ENCODE measurements at places on chromosomes 16 and 17. TPM values are rescaled to one million over a fixed set of nuclear protein-coding genes. Genes with fewer than 3 reads are reported as not detected.

GRCh38 chr17:28338056-28338768 is 2.7 kb downstream of the TNFAIP1 start:
- peak; percentile 72 for DNase-seq

- no peak for DNase-seq
These were observed 211.9 kb downstream of the PRKCA start for GRCh38 chr17:66514227-66514806.

- DNase-seq, result peak; percentile 22
These were observed 9.5 kb downstream of the KRT12 start for GRCh38 chr17:40857535-40857934.

GRCh38 chr17:63741143-63741407 is 524 bp downstream of the STRADA start:
- no peak for DNase-seq

DNA sequence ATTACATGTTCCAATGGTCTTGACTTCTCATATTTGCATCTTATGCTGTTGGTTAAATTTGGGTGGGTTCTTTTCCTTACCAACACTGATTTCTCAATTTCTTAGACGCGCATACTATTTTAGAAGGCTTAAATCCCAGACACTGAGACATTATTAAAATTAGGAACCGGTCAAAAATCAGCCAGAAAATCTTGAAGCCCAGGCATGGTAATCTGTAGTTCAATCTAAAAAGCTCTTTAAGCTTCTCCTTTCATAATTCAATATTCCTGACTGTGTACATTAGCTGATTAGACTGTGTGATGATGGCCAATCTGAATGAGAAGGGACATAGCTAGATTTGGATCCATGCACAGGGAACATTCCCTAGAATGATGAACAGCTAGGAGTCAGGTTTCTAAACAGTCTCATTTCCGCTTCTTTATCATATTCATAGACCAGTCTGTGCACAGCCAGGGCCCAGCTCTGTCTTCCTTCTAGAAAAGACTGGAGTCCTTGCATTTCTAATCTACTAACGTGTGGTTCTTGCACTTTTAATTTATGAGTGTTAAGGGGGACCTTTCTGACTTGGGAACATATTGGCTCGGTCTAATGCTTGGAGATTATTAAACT is 189.3 kb downstream of the AATF start:
- no peak for DNase-seq

DNA sequence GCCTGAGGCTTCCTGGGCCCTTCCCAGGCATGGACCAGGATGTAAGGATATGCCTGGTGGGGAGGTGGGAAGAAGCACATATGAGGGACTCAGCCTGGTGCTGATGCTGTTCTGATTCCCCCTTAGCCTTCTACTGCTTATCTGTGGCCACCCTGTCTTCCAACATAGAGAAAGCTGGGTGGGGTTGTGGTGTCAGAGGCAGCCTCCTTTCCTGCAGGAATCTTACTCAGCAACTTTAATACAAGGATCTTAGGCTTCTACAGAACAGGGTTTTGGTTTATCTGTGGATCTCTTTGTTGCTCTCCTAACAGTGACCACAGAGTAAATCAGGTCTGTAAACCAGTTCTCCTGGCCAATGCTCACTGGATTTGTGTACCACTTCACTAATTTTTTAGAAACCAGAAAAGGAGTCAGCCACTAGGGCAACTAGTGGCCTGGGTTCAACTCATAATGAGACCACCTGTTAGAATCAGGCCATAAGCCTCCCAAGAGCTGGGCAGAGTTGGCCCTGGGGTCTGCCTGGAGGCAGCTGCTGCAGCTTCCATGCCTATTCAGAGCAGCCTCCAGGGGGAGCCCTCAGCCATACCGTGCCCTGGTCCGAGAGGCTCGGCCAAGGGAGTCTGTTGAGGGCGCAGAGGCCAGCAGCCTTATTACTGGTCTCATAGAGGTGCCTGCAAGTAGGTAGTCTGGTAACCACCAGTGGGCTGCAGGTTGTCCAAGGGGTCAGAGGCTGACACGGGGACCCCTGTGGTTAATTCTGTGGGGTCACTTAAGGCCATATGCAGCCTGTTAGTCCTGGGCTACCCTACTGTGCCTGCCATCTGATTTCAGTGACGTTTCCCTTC is 7.1 kb downstream of the HAS3 start:
- no peak for DNase-seq

GRCh38 chr17:10058921-10059683 is 139.3 kb downstream of the GAS7 start:
- DNase-seq, result no peak

- DNase-seq, result no peak
These were observed 89.9 kb downstream of the C16orf78 start for GRCh38 chr16:49463529-49463928.

- DNase-seq, result no peak
These were observed 142.3 kb upstream of the ZFHX3 start for GRCh38 chr16:73190256-73190655.

DNA sequence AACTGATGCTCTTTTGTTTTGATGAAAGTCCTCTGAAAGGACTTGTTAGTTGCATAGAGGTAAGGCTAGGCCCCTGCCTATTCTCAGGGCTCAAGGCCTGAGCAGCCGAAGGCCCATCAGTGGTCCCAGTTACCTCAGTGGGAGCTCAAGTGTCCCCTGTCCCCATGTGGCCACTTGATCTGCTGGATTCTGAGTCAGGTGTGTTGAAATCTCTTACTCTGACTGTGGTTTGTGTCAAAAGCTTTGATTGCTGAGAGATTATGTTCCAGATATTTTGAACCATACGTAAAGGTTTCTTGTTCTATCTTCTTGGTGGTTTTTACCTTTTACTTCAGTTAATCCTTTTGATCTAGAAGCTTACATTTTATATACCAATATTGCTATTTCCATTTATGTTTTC is 191.7 kb downstream of the LGALS9B start:
- no peak for DNase-seq

GRCh38 chr17:48432820-48433775 is 3.1 kb upstream of the SKAP1 start:
- no peak for DNase-seq

GRCh38 chr17:2854143-2855055 is 58.2 kb downstream of the RAP1GAP2 start:
- no peak for DNase-seq

GRCh38 chr17:59151591-59151990 is 3.4 kb downstream of the SKA2 start:
- no peak for DNase-seq

- no peak for DNase-seq
These were observed 4.9 kb upstream of the SOX9 start for GRCh38 chr17:72115781-72116525.

GRCh38 chr16:80208015-80208414 is 332.8 kb upstream of the DYNLRB2 start:
- no peak for DNase-seq

DNA sequence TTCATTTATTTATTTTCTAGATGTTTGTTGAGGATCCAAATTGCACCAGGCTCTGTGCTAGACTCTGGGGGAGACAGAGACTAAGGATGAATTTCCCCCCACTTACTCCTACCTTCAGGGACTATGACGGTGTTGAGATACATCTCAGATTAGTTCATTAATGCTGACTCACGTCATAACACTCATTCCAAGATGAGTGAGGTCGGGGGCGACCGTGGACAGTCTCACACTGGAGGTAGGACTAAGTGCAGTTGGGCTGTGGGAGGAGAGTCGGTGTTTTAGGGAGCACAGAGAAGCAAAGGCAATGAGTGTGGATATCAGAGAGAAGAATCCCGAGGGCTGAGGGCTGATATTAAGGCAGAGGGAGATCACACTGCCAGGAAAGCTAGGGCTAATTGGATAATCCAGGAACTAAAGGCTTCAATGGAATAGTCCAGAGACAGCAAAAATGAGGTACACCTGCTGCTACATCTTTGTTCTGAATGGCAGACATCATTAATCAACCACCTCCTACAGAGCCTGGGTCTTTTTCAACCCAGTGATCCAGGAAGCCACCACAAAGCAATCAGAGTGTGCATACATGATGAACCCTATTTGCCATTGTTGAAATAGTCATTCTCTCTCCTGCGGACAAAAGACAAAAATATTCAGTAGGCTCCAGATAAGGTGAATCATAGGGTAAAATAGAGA is 38.6 kb upstream of the CACNG4 start:
- DNase-seq, result no peak

- no peak for DNase-seq
These were observed 50.2 kb downstream of the ARSG start for GRCh38 chr17:68341482-68341881.

- no peak for DNase-seq
These were observed 10.0 kb upstream of the SLC38A10 start for GRCh38 chr17:81305051-81305630.

GRCh38 chr16:8229011-8229520 is 361.2 kb downstream of the TMEM114 start:
- DNase-seq, result no peak

- no peak for DNase-seq
These were observed 20.5 kb downstream of the COG7 start for GRCh38 chr16:23432176-23433128.

DNA sequence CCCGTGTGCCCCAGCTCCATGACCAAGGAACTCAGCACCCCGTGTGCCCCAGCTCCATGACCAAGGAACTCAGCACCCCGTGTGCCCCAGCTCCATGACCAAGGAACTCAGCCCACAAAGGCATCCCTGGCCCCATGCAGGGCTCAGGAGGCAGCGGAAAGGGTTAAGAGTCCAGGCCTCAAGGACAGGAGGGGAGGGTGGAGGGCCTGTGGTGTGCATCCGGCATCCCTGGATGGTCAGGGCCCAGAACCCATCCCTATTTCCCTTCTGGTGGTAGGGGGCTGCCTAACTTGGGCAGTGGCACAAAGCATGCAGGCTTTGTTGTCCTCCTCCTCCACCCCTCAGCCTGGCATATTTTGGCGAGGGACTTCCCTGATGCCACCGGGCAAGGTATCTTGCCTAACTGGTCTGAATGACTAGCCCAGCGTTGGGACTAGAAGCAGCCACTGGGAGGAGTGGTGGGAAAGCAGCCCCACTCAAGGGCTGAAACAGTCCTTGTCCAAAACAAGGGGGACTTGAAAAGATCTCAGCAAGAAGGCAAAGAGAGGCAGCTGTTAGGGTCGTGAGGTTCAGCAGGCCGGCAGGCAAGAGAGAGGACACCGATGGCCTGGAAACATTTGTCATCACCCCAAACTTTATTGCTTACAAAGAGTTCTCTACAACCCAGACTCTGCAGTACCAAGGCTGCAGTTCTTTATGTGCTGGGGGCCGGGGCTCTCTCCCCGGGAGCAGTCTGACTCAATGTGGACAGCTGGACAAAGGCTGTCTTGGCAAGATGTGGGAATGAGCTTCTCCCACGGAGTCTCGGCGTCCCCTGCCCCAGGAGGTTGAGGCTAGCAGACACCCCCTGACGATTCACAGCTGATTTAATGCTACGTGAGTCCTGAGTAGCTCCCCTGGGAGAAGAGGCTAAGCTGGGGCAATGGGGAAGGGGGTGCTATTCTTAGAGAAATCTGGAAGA is 902 bp upstream of the SPATA32 start:
- no peak for DNase-seq

DNA sequence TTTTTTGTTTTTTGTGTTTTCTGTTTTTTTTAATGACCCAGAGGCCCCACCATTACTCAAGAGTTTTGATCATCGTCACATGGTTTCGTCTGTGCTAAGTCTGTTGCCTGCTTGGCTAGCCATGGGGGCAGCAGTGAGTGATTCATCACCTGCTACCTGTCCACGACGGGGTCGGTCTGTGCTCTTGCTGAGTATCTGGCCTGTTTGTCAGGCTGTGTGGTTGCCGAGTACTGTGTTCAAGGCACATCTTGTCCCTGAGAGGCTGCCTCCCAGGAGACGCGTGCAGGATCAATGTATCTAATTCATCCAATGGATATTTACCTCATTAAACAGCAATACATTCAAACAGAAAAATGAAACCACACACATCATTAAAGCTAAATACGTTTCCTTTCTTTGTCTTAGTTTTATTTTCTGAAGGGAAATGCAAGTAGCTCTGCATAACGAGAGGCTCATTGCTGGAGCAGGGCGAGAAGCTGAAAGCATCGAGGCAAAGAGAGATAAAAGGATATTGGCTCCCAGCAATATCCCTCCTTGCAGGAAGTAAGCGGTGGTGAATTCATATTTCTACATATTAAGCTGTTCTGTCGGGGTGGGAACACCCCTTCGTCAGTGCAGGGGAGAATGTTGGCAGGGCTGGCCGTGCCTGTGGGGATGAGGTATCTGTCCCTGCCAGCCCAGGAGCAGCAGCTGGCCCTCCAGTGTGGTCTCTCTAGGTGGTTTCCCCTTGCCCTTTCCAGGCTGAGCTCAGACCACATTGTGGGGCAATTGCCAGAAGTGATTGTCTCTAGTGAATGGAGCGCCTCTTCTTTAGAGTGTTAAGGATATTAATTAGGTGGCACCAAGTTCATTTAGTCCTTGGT is 166.2 kb upstream of the ASIC2 start:
- DNase-seq, result no peak

GRCh38 chr16:75024594-75024993 is 25.8 kb downstream of the ZNRF1 start:
- no peak for DNase-seq

DNA sequence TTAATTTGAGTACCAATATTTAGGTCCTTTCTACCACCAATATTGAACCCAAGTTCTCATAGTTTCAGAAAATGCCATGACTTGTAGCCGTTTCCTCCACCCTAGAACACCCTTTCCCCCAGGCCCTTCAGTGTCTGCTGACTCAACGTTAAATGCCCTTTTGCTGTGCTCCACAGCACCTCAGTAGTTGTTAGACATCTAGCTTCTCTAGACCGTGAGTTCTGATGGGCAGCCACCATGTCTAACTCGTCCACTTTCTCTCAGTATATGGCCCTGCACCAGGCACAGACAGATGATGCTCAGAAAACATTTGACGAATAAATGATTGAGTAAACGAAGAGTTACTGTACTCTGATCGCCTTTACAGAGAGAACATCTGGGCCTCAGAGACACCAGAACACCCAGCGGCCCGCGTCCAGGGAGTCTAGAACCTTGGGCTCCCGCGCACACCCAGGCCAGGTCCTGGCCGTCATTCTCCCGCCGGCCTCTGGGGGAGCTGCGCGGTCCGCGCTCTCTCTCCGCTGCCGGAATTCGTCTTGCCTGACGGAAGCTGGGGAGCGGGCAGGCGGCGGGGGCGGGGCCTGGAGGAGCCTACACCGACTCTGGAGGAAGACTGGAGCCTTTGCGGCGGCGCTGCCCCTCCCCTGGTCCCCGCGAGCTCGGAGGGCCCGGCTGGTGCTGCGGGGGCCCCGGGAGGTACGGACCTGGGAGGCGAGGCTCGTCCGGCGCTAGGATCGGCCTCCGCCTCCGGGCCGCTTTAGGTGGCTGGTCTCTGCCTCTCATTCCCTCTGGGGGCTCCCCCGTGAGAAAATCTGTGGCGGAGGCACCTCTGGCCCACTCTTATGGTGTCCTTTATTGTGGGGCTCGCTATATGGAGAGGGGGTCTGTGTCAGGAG is at the start of gene NKIRAS2:
Gene NKIRAS2 (plus strand): TSS at position 582 of the 896 bp plus-strand sequence. CDS start 1,488 bp downstream, outside the sequence.
- DNase-seq, result peak; percentile 90

DNA sequence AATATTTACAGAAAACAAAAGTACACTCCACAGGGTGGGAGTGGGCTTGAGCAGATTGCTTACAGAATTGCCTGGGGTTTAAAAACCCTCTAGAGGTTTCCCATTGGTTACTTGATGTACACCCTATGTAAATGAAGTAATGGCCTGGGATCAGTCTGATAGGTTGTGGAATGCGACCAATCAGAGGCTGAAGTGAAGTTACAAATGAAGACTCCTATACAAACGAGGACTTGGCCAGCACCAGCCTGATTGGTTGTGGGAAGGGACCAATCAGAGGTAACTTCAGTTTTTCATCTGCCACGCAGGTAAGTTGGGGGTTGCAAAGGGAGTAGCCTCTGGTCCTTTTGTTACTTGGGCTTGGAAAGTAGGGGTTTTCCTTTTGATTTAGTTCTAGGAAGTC is 8.8 kb downstream of the EEF2K start:
- DNase-seq, result no peak

TBC1D26 gene
- not detected for total RNA-seq

COX6A2 gene
- total RNA-seq, result not detected

TNP2 gene
- total RNA-seq, result not detected

TBC1D3L gene
- 1.1 TPM for total RNA-seq
